ENCODE measurements at places on chromosomes 3 and 15.

DNA sequence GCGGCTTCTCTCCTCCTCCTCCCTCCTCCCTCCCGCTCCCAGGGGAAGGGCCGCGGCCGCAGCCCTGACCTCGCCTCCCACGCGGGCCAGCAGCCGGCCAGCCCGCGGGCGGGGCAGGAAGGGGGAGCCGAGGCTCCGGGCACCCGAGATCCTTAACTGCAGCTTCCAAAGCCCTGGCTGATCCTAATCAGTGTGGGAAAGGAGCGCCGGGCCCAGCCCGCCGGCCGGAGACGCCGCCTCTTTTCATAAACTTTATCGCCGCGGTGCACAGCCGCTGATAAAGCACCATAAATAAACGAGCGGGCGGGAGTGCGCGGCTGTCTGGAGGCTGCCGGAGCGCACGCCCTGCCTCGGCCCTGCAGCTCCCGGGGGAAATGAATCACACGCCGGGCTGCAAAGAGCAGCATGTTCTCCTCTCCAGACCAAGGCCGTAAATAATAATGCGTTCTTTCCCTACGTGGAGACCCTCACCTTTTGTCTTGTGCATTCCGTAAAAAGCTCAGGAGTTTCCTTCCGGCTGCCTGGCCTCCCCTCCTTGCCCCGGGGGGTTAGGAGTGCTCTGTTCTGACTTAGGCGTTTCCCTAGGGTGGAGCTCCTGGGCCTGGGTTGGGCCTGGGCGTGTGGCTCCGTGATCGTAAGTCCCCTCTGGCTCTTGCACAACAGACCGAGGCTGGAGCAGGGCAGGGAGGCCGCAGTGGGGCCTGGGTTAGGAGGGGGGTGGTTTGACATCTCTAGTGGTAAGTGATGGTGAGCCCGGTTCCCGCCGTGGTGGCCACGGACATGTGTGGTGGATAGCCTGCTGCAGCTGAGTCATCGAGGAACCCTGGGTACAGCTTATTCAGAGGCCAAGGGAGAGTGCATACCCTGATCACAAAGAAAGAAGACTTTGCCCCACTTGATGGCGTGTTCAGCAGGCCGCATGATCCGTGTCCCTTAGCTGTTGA, 132.6 kb upstream of the HES1 start:
- no peak for DNase-seq

GRCh38 chr3:23594066-23594465, 211.7 kb upstream of the UBE2E1 start:
- DNase-seq = no peak

- DNase-seq = peak; percentile 4
Observed at GRCh38 chr15:80090879-80091503, 31.5 kb downstream of the ZFAND6 start.

DNA sequence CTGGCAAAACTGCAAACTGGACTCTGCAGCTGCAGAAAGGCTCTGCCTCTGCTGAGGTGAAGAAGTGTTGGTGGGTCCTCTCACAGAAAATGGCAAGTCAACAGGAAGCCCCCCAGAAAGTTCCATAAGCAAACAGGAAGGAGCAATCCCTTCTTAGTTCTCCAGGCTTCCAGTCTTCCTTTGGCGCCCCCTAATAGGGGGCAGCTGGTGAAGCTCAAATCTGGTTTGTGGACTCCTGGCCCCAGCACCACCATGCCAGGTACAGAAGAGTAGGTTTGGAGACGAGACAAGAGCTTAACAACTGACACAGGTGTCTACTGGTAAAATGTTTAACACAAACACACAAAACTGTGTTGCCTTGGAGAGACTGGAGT, 35.5 kb downstream of the LEO1 start:
- DNase-seq = no peak

DNA sequence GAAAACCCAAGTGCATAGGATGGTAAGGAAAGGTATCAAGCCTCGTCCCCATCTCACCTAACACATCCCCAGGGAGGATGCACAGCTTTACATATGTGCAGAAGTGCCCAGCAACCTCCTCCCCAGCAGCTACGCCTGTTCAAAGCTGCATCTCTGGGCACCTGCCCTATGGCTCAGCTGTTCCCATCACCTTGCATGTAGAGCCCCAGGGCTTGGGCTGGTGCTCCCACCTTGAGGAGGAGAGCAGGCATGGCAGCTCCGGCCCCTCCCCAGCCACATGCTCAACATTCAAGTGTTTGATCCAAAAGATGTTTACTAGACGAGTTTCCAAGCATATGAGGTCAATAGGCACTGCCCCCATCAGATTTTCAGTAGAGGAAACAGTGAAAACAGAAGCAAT, 173.5 kb downstream of the ATP10A start:
- no peak for DNase-seq

GRCh38 chr3:141049681-141050080, 1.5 kb upstream of the SPSB4 start:
- DNase-seq = no peak

- no peak for DNase-seq
Observed at GRCh38 chr3:186342197-186342596, 19.8 kb downstream of the DGKG start.

Measured in naive thymus-derived CD4-positive, alpha-beta T cell (primary cell).